Mesangial cell (primary cell): ENCODE measurements at places on chromosomes 4 and X. TPM values are rescaled to one million over a fixed set of nuclear protein-coding genes. Genes with fewer than 3 reads are reported as not detected.

The GLOD5 gene
- not detected in 2 replicates for total RNA-seq

The OGT gene
- total RNA-seq = 27.4 and 73.7 TPM in 2 replicates

The MGAT4D gene
- total RNA-seq = not detected in 2 replicates

The APBB2 gene
- 63.2 and 85.3 TPM in 2 replicates for total RNA-seq

The C4orf36 gene
- 1.5 and 3.6 TPM in 2 replicates for total RNA-seq
